Aorta (tissue), 5 donors: ENCODE measurements at places on chromosomes 3 and 15. TPM values are rescaled to one million over a fixed set of nuclear protein-coding genes. Genes with fewer than 3 reads are reported as not detected.

LXN gene
- total RNA-seq = 37.8 TPM

- no peak overlapping the region for H3K4me3 ChIP-seq
- peaks cover 2% of the 10 kb centered on the region for H3K36me3 ChIP-seq
- H3K27ac ChIP-seq = no peak overlapping the region
These were observed 48.0 kb downstream of the PTH1R start for GRCh38 chr3:46925585-46925934.

- no peaks in the 10 kb centered on the region for H3K36me3 ChIP-seq
- H3K27me3 ChIP-seq = no peaks in the 10 kb centered on the region
- no peak overlapping the region for H3K27ac ChIP-seq
- DNase-seq = peak; percentile 26
- no peaks in the 10 kb centered on the region for H3K4me1 ChIP-seq
These were observed 63.5 kb downstream of the CHRD start for GRCh38 chr3:184443364-184443763.

- no peaks in the 10 kb centered on the region for H3K27me3 ChIP-seq
- H3K27ac ChIP-seq = no peak overlapping the region
- H3K36me3 ChIP-seq = no peaks in the 10 kb centered on the region
These were observed 11.0 kb upstream of the STARD5 start for GRCh38 chr15:81334768-81335435.

DNA sequence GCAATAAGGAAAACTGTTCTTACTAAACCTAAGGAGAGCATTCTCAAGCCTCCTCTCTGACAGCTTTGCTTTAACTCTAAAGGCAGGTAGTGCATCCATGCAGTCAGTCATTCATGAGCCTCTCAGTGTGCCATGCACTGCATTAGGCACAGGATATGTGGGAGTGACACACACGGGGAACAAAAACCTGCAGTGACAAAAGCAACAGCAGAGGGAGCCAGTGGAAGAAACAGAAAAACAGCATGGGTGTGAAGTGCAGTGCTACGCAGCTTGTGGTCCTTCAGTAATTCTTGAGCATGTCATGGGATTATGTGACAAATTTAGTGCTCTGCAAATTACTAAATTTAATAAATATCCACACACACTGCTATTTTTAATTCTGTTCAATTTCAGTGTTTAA is 230.7 kb downstream of the BBX start:
- H3K36me3 ChIP-seq = no peaks in the 10 kb centered on the region
- H3K27ac ChIP-seq = no peak overlapping the region
- no peaks in the 10 kb centered on the region for H3K4me1 ChIP-seq
- DNase-seq = no peak
- H3K27me3 ChIP-seq = no peaks in the 10 kb centered on the region

GRCh38 chr3:119690043-119690656 is 12.7 kb upstream of the CFAP91 start:
- H3K4me3 ChIP-seq = no peak overlapping the region
- no peaks in the 10 kb centered on the region for H3K27me3 ChIP-seq
- no peak for DNase-seq
- H3K36me3 ChIP-seq = no peaks in the 10 kb centered on the region

DNA sequence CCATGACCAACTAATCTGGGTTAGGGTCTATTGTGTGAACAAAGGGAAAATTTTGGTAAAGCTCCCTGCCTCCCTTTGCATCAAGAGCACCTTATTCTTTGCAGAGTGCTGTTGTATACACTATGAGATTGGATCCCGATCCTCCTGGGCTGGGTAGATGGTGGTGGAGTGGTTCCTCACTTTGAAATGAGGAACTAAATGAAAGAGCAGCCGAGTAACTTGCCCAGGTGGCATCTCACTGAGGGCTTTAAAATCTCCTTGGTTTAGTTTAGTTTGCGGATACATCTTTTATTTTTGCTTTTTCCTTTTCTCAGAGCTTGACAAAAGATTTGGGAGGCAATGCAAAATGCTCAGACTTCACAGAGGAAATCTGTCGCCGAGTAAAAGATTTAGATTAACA is 19.4 kb downstream of the IDH3A start:
- H3K27ac ChIP-seq = no peak overlapping the region
- no peaks in the 10 kb centered on the region for H3K4me1 ChIP-seq
- no peaks in the 10 kb centered on the region for H3K27me3 ChIP-seq
- H3K36me3 ChIP-seq = peaks cover 21% of the 10 kb centered on the region
- no peak for DNase-seq

GRCh38 chr3:99516936-99517335 is 121.5 kb upstream of the COL8A1 start:
- H3K27me3 ChIP-seq = no peaks in the 10 kb centered on the region
- no peak overlapping the region for H3K27ac ChIP-seq
- H3K4me3 ChIP-seq = no peak overlapping the region
- no peak for DNase-seq
- H3K4me1 ChIP-seq = no peaks in the 10 kb centered on the region

DNA sequence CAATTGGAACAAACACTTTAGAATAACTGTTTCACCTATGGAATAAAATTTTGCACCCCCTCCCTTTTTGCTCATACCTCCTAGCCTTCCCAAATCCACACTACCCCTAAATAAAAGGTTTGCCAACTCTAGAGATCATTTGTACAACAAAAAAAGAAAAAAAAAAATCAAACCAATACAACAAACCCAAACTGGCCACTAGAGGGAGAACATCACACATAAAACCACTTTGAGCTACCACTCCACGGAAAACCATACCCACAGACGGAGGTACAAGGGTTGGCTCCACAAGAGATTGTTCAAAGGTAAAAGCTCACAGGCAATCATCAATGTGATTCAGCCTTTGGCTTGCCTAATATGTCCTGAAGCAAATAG is 47.6 kb downstream of the SETMAR start:
- no peaks in the 10 kb centered on the region for H3K36me3 ChIP-seq
- no peaks in the 10 kb centered on the region for H3K27me3 ChIP-seq
- H3K27ac ChIP-seq = no peak overlapping the region
- no peaks in the 10 kb centered on the region for H3K4me1 ChIP-seq

DNA sequence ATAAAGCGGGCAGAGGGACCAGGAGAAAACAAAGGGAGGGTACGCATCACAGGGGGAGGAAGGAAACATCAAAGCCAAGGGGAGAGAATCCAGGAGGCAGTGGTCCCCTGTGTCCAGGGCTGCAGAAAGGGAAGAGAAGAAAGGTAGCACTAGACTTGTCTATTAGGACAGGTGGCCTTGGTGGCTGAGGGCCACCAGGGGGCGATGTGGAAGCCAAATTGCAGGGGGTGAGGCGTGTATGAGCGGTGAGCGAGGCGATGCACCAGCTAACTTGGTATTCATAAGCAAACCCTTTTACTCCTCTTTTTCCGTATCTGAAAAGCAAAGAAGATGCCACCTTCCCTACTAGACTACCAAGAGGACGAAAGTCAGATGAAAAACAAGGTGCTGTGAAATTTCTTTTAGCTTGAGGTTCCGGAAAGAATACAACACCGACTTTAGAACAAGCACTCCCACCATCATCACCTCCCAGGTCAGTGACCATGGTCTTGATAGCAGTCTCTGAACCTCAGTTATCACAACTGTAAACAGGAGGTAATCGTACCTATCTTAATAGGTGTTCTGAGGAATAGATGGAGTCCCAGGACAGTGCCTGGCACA is 654.4 kb upstream of the ADAMTS9 start:
- H3K4me3 ChIP-seq = no peak overlapping the region
- H3K27me3 ChIP-seq = no peaks in the 10 kb centered on the region
- DNase-seq = no peak
- H3K27ac ChIP-seq = no peak overlapping the region
- H3K36me3 ChIP-seq = no peaks in the 10 kb centered on the region

- H3K27me3 ChIP-seq = no peaks in the 10 kb centered on the region
- DNase-seq = peak; percentile 60
- no peak overlapping the region for H3K4me3 ChIP-seq
- H3K27ac ChIP-seq = no peak overlapping the region
These were observed 28.1 kb downstream of the ITGB5 start for GRCh38 chr3:124859025-124859424.

DNA sequence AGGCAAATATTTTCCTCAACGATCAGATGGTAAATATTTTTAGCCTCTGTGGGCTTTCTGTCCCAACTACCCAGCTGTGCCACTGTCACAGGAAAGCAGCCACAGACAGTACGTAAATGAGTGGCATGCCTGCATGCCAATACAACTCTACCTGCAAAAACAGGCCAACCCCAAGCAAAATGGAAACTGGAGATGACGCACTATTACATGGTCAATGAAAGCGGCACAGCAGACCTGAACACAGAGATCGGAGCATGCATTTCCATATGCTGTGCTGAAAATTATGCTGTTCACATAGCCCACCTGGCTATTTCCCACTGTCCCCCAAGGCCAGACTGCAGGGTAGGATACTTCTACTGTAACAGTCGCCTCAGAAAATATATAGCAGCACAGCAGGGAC is 57.8 kb downstream of the HERC2 start:
- DNase-seq = no peak
- no peak overlapping the region for H3K4me3 ChIP-seq
- peaks cover 15% of the 10 kb centered on the region for H3K36me3 ChIP-seq
- H3K27ac ChIP-seq = no peak overlapping the region
- no peaks in the 10 kb centered on the region for H3K27me3 ChIP-seq

GRCh38 chr3:46946856-46947545 is 29.5 kb downstream of the CCDC12 start:
- H3K27me3 ChIP-seq = no peaks in the 10 kb centered on the region
- peaks cover 12% of the 10 kb centered on the region for H3K4me1 ChIP-seq
- no peak overlapping the region for H3K4me3 ChIP-seq
- DNase-seq = no peak
- no peaks in the 10 kb centered on the region for H3K36me3 ChIP-seq
- H3K27ac ChIP-seq = no peak overlapping the region

DNA sequence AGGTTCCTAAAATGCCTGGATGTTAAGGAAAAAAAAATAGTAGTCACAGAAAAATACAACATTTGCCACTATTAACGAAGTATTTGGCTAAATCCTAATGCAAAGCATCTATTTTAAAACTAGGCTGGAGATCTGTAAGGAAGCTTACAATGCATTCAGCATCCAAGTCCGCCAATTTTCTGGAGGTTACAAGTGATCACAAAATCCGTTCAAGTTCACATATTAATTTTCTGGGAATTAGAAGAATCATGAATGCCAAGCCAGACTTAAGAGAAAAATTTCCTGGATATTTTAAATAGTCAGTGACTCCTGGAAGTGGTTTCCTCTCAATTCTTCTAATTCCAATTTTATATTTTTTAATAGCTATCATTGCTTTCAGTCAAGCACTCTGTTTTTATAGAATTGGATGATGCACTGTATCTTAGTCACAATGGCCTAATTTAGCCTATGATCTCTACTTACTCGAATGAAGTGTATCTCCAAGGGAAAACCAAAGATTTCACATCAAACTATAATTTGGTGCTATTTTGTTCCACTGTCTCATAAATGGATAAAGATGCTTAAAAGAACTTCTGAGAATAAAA is 60.4 kb downstream of the P3H2 start:
- no peaks in the 10 kb centered on the region for H3K4me1 ChIP-seq
- no peak overlapping the region for H3K27ac ChIP-seq
- no peak overlapping the region for H3K4me3 ChIP-seq
- DNase-seq = no peak
